ENCODE measurements at places on chromosomes 13 and 19. TPM values are rescaled to one million over a fixed set of nuclear protein-coding genes. Genes with fewer than 3 reads are reported as not detected.

GRCh38 chr19:19270749-19271571, 2.1 kb downstream of the TM6SF2 start:
- DNase-seq, result no peak

- no peak for DNase-seq
Measured at GRCh38 chr13:75985132-75985531, 349.0 kb downstream of the LMO7 start.

DNA sequence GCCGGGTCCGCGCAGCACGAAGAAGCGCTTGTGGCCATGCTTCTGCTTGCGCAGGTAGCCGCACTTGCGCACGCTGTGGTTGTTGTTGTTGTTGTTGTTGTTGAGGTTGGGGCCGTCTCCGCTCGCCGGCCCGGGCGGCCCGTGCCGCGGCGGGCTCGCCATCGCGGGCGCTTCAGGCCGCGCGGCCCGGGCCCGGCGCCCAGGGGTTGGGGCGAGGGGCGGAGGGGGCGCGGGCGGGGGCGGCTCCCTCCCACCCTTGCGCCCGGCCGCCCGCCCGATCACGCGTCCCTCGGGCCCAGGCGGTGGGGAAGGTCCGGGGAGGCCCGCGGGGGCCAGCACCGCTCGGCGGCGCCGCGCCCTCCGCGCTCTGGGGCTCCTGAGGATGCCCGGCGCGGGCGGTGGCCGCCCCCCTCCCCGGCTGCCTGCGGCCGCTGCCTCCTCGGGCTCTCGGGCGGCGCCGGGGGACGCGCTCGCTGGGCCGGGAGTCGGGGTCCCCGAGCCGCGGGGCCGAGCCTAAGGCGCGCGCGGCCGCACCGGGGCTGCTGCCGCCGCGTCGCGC, 412 bp downstream of the IRS2 start:
- no peak for DNase-seq

DNA sequence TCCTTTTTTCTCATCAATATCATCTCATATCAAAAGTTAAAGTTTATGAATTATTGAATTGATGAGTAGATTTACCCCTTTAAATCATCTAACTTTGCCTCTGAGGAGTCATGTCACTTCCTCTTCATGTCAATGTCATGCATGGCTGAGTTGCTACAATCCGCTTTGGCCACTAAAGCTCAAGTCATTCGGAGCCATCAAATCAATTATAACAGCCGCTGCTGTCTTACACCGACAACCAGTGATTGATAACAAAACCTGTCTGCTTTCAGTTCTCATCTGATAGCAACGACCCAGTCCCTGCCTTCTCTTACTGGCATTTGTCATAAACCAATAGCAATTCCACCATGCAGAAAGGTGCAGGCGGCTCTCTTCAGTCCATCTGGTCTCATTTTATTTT, 429.3 kb downstream of the DIAPH3 start:
- no peak for DNase-seq

Gene MBD3L3
- total RNA-seq, result not detected

GRCh38 chr13:50994651-50995050, 85.1 kb downstream of the RNASEH2B start:
- no peak for DNase-seq

DNA sequence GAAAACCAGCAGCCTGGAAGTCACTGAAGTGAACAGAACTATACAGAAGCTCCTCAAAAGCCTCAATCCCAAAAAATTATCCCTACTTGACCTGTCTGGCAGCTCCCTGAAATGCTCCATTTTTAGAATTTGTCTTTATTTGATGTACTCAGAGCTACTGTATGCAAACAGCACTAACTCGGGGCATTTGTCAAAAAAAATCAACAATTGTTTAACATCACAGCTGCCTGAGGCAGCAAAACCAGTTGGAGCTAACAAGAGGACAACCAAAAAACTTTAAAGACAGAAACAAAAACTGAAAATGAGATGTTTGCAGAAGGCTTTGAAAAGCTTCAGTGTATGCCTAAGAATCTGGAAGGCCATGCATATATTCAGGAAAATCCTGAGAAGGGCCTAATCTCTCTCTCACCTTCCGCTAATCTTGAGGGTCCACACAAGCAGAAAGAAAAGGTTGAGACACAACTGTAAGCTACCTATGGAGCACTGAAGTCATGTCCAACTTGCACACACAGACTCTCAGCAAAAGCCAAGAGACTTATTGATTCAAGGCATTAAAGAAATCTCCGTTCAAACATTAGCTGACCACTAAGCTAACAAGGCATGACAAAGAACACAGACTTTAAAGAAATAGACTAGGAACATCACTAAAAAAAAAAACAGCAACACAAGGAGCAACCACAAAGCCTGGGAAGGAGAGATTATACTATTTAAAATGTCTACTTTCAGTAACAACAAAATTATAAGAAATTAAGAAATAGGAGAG, 16.1 kb downstream of the VWA8 start:
- DNase-seq, result no peak

DNA sequence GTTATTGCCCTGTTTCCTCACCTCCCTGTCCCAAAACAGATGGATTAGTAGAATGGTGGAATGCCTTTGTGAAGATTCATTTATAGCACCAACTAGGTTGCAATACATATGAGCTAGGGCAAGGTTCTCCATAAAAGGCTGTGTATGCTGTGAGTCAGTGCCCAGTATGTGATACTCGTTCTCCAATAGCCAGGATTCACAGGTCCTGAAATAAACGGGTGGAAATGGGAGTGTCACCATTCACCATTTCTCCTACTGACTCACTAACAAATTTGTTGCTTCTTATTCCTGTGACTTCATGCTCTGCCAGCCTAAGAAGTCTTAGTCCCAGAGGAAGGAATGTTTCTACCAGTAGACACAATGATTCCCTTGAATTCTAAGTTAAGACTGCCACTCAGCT, 1745.4 kb downstream of the SLITRK1 start:
- DNase-seq, result no peak

DNA sequence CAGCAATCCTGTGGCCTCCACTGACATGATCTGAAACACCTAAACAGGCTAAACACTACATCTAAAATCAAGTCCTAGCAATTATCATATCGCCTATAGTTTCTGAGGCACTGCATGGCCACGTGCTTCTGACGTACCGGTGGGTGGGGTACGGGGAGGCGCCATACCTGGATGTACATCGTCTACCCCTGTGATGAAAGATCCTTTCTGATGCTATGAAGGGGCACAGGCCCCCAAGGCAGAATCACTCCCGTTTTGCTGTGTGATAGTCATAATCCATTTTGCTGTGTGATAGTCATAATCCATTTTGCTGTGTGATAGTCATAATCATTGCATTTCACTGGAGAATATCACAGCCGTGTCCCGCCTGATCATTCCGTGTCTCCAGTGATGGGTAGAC, 118.7 kb upstream of the SOX1 start:
- DNase-seq, result peak; percentile 68

GRCh38 chr13:66154354-66154753, 1075.8 kb downstream of the PCDH9 start:
- no peak for DNase-seq

Gene CYP4F11
- 0.81 TPM for total RNA-seq

- no peak for DNase-seq
Measured at GRCh38 chr13:31697290-31697689, 42.0 kb upstream of the RXFP2 start.

- DNase-seq, result no peak
Measured at GRCh38 chr13:78160793-78161192, 242.2 kb upstream of the EDNRB start.

Gene IL11
- total RNA-seq, result not detected

- no peak for DNase-seq
Measured at GRCh38 chr13:99657848-99658260, 156.6 kb downstream of the TM9SF2 start.

- no peak for DNase-seq
Measured at GRCh38 chr13:80276371-80277289, 64.3 kb downstream of the SPRY2 start.

DNA sequence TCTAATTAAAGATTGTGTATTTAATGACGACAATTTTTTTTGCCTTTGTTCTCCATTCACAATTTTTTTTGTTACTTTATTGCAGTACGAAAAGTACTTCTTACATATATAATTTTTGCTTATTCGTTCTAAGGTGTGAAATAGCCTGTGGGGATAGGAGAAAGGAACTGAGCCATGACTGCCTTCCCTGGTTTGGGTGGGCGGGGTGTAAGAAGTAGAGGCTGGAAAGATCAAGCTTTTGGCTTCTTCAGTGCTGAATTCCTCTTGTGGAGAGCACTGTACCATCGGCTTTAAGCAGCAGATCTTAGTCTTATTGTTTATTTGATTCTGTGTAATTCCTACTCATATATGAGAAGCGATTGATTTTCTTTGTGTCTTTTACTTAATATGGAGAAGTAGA, 115.8 kb downstream of the NBEA start:
- no peak for DNase-seq

DNA sequence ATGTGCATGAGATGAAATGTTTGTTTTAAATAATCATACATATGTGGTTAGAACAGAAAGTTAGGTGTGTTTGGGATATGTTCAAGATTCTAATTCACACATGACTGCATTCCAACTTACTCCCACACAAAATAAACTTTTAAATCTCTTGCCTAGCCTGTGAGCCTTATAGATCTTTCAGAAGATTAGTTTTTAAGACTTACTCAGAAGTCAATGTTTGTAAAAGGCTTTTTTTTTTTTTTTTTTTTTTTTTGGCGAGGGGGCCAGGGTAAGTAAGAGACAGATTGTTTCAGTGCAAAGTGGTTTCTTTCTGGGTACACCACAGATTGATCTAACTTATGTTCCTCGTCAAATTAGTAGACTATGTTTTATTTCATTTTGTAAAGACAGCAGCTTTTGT, 39.1 kb downstream of the GPR180 start:
- DNase-seq, result no peak

Gene LILRA2
- total RNA-seq, result 1.3 TPM

- DNase-seq, result no peak
Measured at GRCh38 chr13:34156841-34157365, 339.0 kb downstream of the RFC3 start.

DNA sequence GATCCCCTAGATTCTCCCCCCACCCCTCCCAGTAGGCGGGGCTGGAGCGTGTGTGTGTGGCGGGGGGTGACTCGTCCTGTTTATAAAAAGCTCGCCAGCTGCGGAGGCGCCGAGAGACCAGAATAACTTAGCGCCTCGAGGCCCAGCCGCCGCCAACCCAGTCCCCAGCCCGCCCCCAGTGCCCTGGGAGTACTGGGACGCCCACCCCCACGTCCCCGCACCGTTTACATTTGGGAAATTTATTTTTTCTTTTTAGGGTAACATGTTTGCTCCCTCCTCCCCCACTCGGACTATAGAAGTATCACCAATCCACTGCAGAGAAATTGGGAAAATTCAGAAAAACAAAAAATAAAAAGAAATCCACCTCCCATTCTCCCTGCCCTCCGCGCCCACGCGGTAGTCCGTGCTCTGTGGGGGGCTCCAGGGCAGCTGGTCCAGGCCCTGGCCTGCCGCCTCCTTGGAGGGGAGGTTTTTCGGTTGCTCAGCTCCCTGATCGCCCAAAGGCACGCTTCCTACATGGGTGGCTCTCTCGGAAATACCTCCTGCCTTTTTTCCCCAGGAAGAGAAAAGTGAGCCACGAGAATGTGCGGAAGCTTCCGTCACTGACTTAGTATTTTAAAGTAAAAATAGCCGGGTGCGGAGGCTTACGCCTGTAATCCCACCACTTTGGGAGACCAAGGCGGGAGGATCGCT, 1.5 kb upstream of the RAB3A start:
- DNase-seq, result peak; percentile 94

Gene TRPC4
- total RNA-seq, result 1.1 TPM

DNA sequence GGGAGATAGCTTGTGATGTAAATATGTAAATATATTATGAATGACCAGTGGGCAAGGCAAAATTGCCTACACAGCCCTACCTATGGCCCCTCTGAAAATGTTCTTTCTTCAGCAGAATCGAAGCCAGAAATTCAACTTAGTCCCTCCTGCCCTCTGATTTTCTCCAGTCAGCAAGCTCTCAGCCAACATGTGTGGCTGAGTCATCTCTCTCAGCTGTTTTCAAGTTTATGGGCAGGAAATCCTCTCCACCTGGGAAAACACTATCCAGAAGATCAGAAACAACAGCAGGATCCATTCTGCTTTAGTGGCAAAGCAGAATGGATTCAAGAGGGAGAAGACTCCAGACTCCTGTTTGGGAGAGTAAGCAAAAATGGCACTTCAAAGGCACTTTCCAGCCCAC, 8.9 kb upstream of the ZNF527 start:
- DNase-seq, result no peak

DNA sequence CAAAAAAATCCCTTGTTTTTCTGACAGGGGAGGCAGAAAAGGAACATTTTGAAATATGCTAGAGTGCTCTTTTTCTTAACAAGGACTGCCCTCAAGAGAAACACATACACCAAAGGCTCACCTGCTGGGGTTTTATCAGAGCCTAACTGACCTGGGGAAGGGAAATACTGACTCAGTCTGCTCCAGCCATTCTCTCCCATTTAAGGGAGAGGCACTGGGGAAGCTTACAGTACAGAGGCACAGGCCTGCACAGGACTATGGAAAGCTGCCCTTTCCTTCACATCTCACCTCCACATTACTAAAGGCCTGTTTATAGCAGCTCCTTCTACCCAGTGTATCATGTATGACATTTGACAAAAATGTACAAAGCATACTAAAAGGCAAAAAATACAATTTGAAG, 30.3 kb downstream of the TNFRSF19 start:
- DNase-seq, result no peak

DNA sequence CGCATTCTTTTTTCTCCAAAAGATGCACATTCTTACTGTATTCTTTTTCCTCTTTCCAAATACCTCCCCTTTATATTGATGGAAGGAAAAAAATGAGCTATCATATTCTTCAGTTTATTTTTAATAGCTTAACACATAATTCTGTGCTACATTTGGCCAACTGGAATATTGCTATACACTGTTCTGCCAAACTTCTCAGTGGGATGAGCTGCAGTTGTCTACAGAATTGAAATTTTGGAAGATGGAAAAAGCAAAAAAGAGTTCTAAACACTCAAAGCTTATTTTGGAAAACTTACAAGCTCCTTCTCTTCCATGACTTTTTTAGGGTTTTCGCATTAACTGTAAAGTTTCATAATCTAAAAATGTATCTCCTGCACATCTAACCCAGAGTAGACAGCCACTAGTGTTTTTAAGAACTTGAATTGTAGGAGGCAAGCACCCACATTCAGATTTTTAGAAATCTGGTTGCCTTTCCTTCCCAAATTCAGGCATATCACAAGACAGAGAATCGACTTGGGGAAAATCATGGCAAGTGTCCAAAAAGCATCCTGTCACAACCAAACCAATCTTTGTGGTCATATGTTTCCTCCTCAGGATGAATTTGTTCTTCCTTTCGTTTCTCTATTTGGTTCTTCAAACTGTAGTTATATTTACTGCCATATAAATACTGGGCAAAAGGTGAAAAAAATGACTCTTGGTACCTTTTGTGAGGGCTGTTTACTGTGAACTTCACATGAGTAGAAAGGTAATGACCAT, 111.4 kb upstream of the FRY start:
- no peak for DNase-seq

DNA sequence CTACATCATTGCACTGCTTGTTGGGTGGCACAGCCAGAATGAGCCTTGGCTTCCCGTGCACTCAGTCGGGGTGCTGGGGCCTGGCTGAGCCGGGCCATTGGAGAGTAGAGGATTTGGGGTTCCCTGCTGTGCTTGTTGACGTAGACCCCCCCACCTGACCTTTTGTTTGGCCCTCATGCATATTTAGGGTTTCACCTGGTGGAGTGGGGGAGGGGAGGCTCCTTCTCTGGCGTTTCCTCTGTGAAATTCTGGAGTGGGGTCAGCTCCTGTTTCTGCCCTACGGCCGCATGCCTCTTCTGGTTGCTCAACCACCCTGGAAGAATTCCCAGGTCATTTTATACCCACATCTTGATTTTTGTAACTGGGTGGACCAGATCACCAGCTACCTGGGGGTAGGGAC, 82.8 kb downstream of the SIPA1L3 start:
- DNase-seq, result no peak

GRCh38 chr13:70330697-70331361, 222.6 kb upstream of the KLHL1 start:
- DNase-seq, result no peak

All from cardiac septum (tissue), 1 donor.